NCI-H526 treated with DMSO at 0.1 percent for 48 hours (cell line): ENCODE measurements at places on chromosomes 12 and 14.

DNA sequence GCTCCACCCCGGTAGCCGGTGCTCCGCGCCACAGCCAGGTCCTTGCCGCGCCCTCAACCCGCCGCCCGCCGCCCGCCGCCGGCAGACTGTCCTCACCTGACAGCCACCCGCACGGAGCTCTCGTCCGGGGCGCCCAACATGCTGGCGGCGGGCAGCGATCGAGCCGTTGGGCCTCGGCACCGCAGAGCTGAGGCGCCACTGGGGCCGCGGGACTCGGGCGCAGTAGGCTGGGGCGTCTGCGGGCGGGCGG, 164 bp downstream of the KIF21A start:
- DNase-seq, result no peak

GRCh38 chr12:61546296-61546695, 713.9 kb upstream of the USP15 start:
- DNase-seq, result no peak

GRCh38 chr12:14238221-14238792, 127.2 kb upstream of the ATF7IP start:
- peak; percentile 28 for DNase-seq

DNA sequence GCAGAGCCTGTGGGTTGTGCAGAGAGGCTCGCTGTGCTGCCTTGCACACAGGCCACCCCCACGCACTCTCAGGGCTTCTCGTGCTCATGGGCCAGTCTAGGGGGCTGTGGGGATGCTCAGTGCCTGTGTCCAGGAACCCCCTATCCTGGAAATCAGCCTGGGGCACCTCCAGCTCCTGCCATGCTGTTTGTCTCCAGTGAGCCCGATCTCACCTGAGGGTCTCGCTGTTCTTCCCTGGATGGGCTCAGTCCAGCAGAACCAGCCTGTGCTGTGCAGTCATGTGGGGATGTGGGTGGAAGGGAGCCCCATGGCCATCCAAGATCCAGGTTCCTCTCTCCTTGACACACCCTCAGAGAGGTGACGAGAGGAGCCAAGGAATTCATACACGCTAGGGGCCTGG, 26.7 kb downstream of the SERPINA1 start:
- no peak for DNase-seq

DNA sequence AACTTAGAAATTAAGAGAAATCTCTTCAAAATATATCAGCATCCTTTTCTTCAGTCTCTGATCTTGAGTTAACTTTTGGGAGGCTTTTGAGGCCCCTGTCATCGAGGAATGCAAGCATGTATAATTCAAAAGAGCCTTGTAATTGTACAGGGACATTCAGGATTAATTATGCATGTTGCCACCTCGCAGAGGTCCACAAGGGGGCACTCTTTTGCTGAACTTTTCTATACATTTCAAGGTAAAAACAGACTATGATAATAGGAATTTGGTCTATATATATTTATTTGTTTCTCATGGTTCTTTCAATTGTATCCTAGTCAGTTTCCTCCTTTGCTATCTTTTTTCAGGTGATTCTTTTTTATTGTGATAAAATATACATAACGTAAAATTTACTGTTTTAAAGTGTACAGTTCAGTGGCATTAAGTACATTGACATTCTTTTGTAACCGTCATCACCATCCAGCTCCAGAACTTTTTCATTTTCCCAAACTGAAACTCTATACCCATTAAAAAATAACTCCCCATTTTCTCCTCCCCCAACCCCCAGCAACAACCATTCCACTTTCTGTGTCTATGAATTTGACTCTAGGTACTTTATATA, 47.0 kb upstream of the SLC2A13 start:
- DNase-seq, result peak; percentile 19

DNA sequence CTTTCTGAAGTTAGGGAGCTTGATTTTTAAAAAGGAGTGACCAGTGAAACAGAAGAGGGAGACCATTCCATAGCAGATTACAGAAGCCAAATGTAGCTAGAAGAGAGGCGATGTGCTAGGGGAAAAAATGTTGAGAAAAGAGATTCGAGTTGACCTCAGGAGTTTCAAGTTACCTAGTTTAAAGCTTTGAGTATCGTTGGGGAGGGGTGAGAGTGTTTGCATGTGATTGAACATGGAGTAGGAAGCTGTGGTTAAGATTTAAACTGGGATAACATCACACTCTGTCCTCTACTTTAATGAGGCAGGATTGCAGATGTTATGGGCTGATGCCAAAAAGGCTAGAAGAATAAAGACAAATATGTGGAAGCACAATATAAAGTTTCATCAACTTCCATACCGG, 3.7 kb downstream of the LETMD1 start:
- no peak for DNase-seq

DNA sequence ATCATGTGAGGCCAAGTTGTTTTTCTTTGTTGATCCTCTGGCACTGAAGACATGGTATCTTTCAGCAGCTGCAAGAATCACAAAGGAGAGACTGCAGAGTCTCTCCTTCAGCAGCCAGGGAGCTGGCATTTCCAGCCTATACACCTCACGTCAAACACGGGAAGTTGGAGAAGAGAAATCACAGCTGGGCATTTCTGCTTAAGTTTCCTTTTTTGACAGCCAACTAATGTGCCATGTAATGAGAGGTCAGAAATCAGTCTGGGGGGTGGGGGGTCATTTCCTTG, 28.3 kb downstream of the PHLDA1 start:
- no peak for DNase-seq

DNA sequence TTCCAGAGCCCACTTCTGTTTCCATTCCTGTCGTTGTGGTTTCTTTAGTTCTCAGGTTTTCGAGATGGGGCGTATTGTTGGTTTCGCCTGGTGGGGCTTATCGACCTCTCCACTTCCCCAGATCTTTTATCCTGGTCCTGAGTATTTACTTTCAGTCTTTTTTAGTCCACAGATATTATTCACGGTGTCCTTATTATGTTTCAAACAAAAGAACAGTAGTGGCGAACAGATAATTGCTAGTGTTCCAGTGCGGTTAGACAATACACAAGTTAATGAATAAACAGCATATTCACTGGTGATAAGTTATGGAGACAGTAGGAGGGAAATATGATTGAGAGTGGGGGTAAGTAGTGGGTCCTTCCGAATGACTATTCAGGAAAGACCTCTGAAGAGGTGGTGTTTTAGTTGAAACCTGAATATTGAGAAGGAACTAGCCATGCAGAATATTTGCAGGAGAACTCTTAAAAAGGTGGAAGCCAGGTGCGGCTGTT, 668 bp downstream of the TMEM260 start:
- no peak for DNase-seq

DNA sequence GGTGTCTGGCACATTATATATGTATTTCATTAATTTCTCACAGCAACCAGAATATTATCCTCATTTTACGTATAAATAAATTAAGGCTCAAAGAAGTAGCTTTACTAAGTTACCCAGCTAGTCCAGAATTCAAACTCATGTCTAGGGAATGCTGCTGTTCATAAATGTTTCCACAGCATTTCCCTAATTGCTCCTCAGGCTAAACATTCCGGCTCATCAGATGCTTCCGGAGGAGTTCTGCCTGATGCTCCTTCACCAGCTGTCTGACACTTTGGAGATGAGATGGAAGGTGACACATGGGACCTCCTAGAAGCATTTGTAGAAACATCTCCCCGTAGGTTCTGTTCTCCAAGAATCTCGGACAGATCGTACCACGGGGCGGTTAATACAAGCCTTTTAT, 12.1 kb downstream of the KRT85 start:
- no peak for DNase-seq

GRCh38 chr12:116284396-116284795, 6.9 kb upstream of the MED13L start:
- no peak for DNase-seq

DNA sequence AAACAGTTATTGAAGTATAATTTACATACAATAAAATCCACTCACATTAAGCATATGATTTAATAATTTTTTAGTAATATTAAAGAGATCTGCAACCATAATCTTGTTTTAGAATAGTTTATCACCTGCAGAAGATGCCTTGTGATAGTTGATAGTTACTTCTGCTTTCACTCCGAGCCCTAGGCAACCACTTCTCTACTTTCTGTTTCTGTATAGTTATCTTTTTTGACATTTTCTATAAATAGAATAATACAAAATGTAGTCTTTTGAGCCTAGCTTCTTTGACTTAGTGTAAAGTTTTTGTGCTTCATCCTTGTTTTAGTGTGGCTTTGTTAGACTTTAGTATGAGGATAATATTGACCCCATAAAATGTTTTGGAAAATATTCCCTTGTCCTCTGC, 111.0 kb downstream of the MNAT1 start:
- no peak for DNase-seq

DNA sequence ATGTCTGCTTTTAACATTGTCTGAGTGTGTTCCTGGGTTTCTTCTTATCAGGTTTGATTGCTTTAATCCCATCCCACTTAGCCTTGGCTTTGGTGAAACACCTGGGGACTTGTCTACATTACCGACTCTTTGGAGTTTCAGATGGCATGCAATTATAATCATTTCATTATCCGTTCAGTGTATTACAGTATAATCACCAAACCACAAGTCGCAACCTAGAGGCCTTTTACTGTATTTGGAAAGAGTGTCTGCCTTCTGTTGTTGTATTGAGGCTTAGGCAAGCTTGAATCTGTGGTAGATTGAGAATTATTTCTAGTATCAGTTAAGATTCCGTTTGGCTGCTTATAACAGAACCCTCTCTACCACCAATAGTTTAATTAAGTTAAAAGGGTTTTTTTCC, 103.9 kb downstream of the TGFB3 start:
- no peak for DNase-seq

DNA sequence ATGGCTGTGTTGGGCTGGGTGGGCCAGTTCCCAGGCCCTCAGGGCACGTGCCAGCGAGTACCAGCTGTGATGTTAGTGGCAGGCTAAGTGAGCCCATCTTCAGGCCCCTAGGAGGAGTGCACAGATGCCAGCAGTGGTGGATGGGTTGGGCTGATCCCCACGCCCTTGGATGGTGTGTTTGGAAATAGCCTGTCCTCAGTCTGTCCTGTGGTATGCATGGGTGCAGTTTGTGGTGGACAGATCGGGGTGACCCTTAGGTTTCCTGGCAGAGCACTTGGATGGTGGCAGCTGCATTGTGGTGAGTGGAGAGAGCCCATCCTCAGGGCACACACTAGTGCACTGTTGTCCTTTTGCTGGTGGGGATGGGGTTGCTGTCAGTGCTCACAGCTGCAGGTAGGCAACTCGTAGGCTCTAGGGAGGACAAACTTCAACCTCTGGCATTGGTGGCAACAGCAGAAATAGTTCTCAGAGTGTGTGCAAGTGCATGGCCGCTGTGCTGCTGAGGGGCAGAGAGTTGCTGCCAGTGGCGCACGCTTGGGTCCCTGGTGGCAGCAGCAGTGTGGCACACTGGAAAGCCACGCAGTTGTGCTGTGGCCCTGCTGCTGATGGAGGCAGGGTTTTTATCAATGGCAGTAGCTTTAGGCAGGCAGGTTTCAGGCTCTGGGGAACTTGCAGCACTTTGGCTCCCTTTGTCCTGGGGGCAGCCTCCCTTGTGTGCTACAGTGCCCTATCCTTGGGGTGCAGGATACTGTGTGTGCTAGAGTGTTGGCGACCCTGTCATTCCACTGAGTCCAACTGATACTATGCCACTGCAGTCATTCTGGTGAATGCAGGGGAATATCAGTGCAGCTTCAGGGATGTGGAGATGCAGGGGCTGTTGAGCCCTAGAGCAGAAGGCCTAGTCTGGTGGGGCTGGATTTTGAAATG, 65.5 kb downstream of the FBXO33 start:
- no peak for DNase-seq

GRCh38 chr12:13992106-13992505, 10.7 kb upstream of the GRIN2B start:
- no peak for DNase-seq

GRCh38 chr14:103056322-103057027, 874 bp downstream of the CDC42BPB start:
- DNase-seq, result peak; percentile 21

DNA sequence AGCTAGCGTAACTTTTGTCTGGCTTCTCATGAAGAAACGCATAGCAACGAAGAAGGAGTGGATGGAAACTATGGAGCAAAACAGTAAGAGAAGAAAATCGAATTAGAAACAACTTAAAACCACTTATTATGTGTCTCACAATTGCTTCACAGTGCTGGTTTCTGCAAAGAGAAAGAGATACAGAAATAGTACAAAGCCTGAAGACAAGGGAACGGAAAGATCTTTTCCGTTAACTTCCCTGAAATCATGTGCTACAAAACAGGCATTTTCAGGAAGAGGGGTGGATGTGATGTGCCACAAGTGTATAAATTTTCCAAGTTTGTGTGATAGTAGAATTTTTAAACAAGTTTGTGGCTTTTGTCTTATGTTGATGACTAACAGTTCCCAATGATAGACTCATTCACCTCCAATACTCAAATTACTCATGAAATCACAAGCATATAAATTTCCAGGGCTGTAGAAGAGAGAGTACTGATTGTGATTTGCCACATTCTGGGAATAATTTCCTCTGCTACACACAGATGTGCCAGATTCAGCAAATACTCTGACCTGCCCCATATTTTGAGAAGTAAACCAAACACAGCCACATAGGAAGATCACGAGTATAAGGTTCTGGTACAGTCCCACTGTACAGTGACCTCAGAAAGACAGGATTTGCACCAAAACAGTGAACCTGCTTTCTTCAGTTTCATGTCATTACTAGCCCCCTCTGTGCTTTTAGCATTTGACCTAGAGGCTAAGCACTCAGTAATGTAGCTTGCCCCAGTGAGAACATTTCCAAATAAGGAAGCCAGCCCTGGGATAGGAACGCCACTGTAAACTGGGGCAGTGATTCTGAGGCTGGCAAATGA, 41.4 kb upstream of the PPFIA2 start:
- no peak for DNase-seq

DNA sequence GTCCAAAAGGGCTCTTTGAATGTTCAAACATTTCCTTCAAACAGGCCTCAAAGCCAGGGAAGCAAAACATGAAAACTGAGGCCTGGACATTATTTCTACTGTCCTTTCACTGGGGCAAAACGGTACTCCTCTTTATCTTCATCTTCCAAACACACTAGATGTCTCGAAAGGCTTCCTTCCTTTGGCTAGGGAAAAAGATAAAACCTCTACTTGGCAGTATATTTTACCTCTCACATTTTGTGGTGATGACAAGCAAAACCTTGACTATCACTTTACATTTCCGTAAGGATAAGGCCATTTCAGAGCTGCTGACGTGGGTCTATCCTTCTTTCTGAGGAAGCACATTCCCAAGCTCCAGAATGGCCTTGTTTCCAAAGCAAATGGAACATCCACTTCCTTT, 9.9 kb downstream of the STAB2 start:
- DNase-seq, result no peak

GRCh38 chr12:89948271-89949175, 239.9 kb upstream of the ATP2B1 start:
- no peak for DNase-seq

DNA sequence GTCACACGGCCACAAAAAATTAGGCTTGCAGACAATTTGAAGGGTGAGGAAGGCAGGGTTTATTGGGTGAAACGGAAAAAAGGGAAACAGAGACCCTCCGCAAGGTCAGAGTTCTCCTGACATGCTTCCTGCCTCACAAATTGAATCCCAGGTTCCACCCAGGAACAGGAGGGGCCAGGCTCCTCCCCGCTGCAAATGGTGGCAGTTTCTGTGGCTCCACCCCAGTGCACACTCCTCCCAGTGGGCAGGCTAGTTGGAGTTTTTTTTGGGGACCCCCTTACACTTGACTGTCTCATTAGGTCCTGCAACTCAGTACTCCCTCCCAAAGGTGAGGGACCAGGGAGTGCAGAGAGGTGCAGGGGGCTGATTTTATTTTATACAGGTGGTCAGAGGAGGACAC, 39.4 kb upstream of the PPP1CC start:
- DNase-seq, result no peak
